Naive thymus-derived CD4-positive, alpha-beta T cell (primary cell): ENCODE measurements at places on chromosomes 5 and 9.

DNA sequence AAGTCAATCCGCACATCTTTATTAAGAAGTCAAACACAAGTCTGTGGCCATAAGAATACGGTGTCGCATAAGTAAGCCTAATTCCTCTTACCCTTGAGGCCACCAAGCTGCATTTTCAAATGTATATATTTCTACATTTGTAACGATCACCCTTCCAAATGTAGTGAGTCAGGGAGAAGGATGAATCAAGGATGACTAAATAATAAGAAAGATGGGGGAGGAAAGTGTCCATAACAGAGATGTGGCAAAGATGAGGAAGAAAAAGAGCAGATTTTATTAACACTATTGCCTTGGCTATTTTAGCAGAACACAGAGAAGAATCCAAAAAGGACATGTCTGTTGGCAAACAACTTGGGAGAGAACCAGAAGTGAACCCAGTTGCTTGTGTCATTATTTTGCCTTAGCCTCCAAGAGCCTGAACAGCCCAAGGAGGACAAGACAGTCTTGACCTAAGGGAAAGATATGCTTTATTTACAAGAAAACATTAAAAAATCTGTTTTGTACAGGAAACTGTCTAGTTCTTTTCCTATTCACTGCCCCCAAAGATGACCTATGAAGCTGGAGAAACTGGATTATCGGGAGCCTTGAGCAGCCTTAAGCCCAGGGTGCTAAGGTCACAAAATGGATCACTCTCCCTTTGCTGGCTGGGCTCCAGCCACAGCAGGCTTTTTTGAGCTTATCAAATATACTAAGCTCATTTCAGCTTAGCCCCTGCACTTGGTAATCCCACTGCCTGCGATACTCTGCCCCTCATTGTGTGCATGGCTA is 101.5 kb downstream of the PLCXD3 start:
- DNase-seq, result no peak

- no peak for DNase-seq
Observed at GRCh38 chr5:36276864-36277263, 24.8 kb downstream of the RANBP3L start.

DNA sequence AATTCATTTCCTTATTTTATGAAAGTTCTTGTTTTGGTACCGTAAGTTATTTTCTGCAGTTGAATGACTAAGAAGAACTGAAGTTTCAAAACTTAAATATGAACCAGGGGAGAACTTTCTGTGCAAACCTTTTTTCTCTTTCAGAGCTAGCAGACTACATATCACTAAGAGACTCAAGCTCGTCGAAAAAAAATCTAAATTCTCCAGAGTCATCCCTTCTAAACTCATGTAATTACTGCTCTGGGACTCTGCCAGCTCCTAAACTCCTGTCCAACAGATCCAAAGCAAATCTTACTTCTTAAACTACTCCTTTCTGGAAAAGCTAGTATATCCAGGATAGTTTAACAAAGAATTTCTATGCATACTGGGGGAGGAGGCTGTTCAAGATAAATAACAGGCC is 87.0 kb upstream of the NR5A1 start:
- DNase-seq, result no peak

GRCh38 chr9:135180586-135180985 is 93.1 kb downstream of the OLFM1 start:
- no peak for DNase-seq

GRCh38 chr5:3380689-3381088 is 214.9 kb upstream of the IRX1 start:
- DNase-seq, result no peak

DNA sequence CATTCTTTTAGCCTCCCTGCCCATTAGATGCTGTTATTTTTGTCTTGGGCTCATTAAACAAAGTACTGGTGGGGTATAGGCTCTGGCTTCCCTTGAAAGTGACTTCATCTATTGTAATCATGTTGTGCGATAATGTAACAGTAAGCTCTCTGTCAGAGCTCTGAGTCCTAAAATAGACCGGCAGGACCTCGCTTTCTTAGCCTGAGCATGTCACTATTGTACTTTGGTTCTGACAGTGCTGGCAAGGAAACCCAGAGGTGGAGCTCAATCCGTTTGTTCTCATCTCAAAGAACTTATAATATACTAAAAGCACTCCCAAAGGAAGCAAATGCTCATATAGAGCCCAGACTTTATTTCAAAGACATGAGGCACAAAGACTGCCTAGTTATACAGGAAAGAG is 339.1 kb upstream of the CCNH start:
- DNase-seq, result no peak

GRCh38 chr9:130629443-130630070 is 34.8 kb upstream of the PRDM12 start:
- DNase-seq, result no peak

- DNase-seq, result no peak
Observed at GRCh38 chr9:98381311-98382103, 126.1 kb upstream of the TBC1D2 start.
